Activated B cell treated with CpG ODN at 0.5 μM for 24 hours (primary cell): ENCODE measurements at places on chromosomes 6 and 20. TPM values are rescaled to one million over a fixed set of nuclear protein-coding genes. Genes with fewer than 3 reads are reported as not detected.
A peak's percentile ranks its signal among the peaks of the same experiment; 100 is the strongest.

DNA sequence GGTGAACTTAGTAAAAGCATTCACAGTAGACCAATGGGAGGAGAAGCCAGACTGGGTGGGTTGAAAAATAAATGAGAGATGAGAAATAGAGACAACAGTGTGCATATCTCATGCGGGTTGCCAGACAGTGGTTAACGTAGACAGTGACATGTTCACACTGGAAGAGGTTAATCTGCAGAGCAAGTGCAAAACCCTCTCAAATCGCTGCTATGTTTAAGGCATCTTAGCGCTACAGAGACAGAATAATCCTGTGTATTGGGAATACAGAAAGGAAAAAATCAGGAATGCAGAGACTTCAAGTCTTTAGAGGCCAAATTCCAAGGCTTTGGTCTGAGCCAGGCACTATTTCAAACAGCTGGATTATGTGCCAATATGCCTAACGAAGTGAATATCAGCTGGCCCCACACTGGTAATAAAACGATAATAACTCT is 107.1 kb downstream of the TSHZ2 start:
- DNase-seq, result no peak
- no peak overlapping the region for H3K27ac ChIP-seq
- no peaks in the 10 kb centered on the region for H3K36me3 ChIP-seq
- no peaks in the 10 kb centered on the region for H3K27me3 ChIP-seq

DNA sequence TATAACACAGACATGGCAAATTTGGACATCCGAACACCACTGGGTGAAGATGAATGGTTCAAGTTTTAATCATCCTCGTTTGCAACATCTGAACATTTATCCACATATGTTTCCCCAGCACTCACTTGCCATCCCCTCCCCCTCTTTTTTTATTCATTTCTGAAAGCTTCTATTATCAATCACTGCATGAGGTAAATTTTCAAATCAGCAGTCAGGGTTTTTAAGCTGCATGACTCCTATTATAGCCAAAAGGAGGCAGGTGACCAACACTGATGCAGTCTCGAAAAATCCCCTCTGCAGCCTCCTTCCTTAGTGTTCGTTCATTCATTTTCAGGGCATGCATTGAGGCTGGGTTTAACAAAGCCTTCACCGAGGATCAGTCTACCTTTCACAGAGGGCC is 530.8 kb upstream of the JARID2 start:
- H3K27ac ChIP-seq, result no peak overlapping the region
- no peaks in the 10 kb centered on the region for H3K36me3 ChIP-seq
- no peaks in the 10 kb centered on the region for H3K27me3 ChIP-seq
- peaks cover 55% of the 10 kb centered on the region for H3K4me1 ChIP-seq
- H3K4me3 ChIP-seq, result no peak overlapping the region
- DNase-seq, result no peak

DNA sequence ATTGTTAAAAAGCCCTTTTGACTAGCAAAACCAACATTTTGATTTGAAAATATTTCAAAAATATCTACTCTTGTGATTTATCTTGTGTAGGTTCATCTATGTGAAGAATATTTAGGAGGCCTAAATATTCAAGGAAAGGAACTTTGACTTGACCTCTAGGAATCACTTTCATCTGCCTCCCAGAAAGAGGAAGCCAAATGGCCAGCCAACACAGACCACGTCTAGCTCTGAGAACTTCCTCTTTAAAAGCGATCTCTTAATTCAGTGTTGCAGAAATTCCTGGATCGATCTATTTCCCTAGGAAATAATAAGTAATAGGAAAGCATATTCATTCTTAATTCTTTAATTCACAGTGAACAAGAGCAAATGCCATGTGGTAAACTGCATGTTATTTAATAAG is 9.6 kb upstream of the MOXD1 start:
- H3K27ac ChIP-seq, result no peak overlapping the region
- no peaks in the 10 kb centered on the region for H3K36me3 ChIP-seq
- H3K4me3 ChIP-seq, result no peak overlapping the region
- no peak for DNase-seq
- H3K27me3 ChIP-seq, result peaks cover 11% of the 10 kb centered on the region
- H3K4me1 ChIP-seq, result peaks cover 7% of the 10 kb centered on the region

DNA sequence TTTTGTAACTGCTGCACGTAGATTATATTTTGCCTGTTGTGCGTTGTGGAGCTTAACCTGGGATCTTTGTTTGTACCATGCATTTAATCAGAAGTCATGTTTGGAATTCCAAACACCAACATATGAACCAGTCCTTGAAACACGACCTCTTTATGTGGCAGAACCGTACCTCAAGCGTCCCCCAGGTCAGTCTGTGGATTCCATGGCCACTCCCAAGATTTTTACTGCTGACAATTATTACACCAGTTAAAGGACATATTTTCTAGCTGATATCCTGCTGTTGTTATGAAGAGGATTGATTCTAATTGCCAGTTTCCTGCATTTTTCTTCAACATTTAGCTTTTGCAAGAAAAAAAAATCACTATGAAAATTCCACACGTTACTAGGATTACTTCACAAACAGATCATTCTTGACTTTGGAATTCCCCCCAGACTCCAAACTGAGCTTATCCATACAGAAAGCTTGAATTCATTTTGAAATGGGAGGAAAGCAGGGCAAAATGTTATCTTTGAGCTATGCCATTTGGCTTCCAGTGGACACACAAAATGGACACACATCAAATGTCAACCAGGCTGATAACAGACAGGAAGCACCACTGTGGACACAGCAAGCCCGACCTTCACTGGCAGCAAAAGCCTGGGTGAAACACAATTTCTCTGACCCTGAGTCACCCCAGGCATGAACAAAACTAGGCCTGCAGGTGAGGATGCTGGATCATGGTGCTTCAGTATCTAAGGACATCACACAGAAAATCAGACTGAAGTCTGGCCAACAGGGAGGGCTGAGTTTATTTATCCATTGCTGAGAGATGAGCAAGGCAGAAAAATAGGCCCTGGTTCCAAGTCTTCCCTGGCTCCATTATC is 542.9 kb upstream of the JAG1 start:
- no peak for DNase-seq
- H3K36me3 ChIP-seq, result no peaks in the 10 kb centered on the region

GRCh38 chr20:25118529-25118928 is 36.6 kb upstream of the VSX1 start:
- no peak for DNase-seq
- H3K27ac ChIP-seq, result no peak overlapping the region
- H3K36me3 ChIP-seq, result no peaks in the 10 kb centered on the region
- H3K4me1 ChIP-seq, result no peaks in the 10 kb centered on the region
- no peak overlapping the region for H3K4me3 ChIP-seq

GRCh38 chr6:167662075-167662880 is 164.4 kb upstream of the AFDN start:
- no peak for DNase-seq
- no peaks in the 10 kb centered on the region for H3K4me1 ChIP-seq
- no peaks in the 10 kb centered on the region for H3K36me3 ChIP-seq
- no peak overlapping the region for H3K4me3 ChIP-seq
- no peak overlapping the region for H3K27ac ChIP-seq
- H3K27me3 ChIP-seq, result no peaks in the 10 kb centered on the region

DNA sequence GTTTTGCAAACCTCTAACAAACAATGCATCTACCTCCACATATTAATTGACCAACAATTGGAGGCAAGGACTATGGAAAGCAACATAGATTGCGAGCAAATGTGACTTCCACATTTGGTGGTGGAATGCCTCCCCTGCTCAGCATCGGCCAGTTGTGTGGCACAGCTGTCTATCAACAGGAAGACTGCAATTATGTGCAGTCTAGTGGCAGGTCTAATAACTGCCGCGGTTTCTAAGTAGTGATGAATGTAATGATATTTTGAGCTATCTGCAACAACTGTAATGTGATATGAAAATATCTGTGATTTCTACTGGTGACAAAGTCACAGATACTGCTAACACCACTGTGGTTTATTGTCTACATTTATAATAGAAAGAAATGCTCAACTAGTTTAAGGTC is 56.8 kb downstream of the NCR2 start:
- no peak for DNase-seq
- H3K27ac ChIP-seq, result no peak overlapping the region
- no peaks in the 10 kb centered on the region for H3K4me1 ChIP-seq
- H3K4me3 ChIP-seq, result no peak overlapping the region

DNA sequence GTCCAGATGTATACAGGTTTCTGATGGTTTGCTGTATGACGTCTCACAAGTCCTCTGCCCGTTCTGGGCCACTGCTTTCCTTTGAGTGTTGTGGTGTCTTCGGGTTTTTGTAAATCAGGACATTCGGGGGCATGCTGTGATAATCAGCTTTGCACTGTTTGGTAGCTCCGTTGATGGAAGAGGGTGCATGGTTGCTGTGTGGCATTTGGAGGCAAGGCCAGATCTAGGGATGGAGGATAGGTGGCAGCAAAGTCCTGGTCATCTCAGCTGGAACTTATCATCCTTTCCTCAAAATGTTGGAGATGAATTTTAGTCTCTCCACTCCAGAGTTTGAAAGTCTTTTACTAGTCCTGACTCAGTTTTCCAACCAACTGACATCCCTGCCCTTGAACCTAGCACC is 91.0 kb downstream of the SCP2D1 start:
- H3K4me1 ChIP-seq, result peaks cover 2% of the 10 kb centered on the region
- no peak overlapping the region for H3K4me3 ChIP-seq
- H3K27ac ChIP-seq, result no peak overlapping the region
- H3K36me3 ChIP-seq, result no peaks in the 10 kb centered on the region
- no peak for DNase-seq

- H3K4me1 ChIP-seq, result no peaks in the 10 kb centered on the region
- H3K36me3 ChIP-seq, result no peaks in the 10 kb centered on the region
- H3K27me3 ChIP-seq, result peaks cover 12% of the 10 kb centered on the region
Measured at GRCh38 chr6:79755967-79756366, 124.8 kb downstream of the SH3BGRL2 start.

- no peak for DNase-seq
- H3K36me3 ChIP-seq, result no peaks in the 10 kb centered on the region
- H3K4me1 ChIP-seq, result no peaks in the 10 kb centered on the region
- no peaks in the 10 kb centered on the region for H3K27me3 ChIP-seq
- no peak overlapping the region for H3K27ac ChIP-seq
Measured at GRCh38 chr6:91097364-91097763, 510.5 kb upstream of the MAP3K7 start.

- peaks cover 80% of the 10 kb centered on the region for H3K36me3 ChIP-seq
- peaks cover 8% of the 10 kb centered on the region for H3K4me1 ChIP-seq
- no peaks in the 10 kb centered on the region for H3K27me3 ChIP-seq
- H3K4me3 ChIP-seq, result no peak overlapping the region
- DNase-seq, result no peak
- H3K27ac ChIP-seq, result no peak overlapping the region
Measured at GRCh38 chr6:52513464-52513863, 63.4 kb downstream of the TRAM2 start.

GRCh38 chr6:105428342-105428957 is 25.6 kb upstream of the PREP start:
- peaks cover 2% of the 10 kb centered on the region for H3K27me3 ChIP-seq
- H3K4me1 ChIP-seq, result no peaks in the 10 kb centered on the region
- H3K4me3 ChIP-seq, result no peak overlapping the region
- DNase-seq, result no peak
- H3K36me3 ChIP-seq, result no peaks in the 10 kb centered on the region

GRCh38 chr20:58682656-58683531 is 9.7 kb upstream of the NPEPL1 start:
- peaks cover 39% of the 10 kb centered on the region for H3K36me3 ChIP-seq
- no peaks in the 10 kb centered on the region for H3K27me3 ChIP-seq
- no peak overlapping the region for H3K27ac ChIP-seq
- no peak overlapping the region for H3K4me3 ChIP-seq
- H3K4me1 ChIP-seq, result no peaks in the 10 kb centered on the region

- no peaks in the 10 kb centered on the region for H3K27me3 ChIP-seq
- H3K27ac ChIP-seq, result no peak overlapping the region
- H3K4me1 ChIP-seq, result peaks cover 13% of the 10 kb centered on the region
- no peak for DNase-seq
- H3K4me3 ChIP-seq, result no peak overlapping the region
Measured at GRCh38 chr6:88952065-88952704, 11.2 kb downstream of the RNGTT start.

- H3K4me3 ChIP-seq, result no peak overlapping the region
- H3K4me1 ChIP-seq, result peaks cover 54% of the 10 kb centered on the region
- peaks cover 42% of the 10 kb centered on the region for H3K36me3 ChIP-seq
- H3K27me3 ChIP-seq, result no peaks in the 10 kb centered on the region
- H3K27ac ChIP-seq, result peak overlapping the region; percentile 46
Measured at GRCh38 chr20:25033265-25033923, 24.5 kb downstream of the ACSS1 start.

Gene PTPRT
- total RNA-seq, result not detected in 2 replicates

Gene TPX2
- 2.2 and 2.8 TPM in 2 replicates for total RNA-seq

Gene NKX2-2
- not detected in 2 replicates for total RNA-seq

Gene XKR7
- 0.04 and 0.12 TPM in 2 replicates for total RNA-seq

Gene PSORS1C2
- total RNA-seq, result not detected in 2 replicates

Gene UFL1
- 20.7 and 23.6 TPM in 2 replicates for total RNA-seq

Gene EDEM2
- 23.0 and 24.4 TPM in 2 replicates for total RNA-seq

Gene EYA4
- total RNA-seq, result 0.05 and 0.40 TPM in 2 replicates
